ENCODE measurements at places on chromosomes 1 and 21.

DNA sequence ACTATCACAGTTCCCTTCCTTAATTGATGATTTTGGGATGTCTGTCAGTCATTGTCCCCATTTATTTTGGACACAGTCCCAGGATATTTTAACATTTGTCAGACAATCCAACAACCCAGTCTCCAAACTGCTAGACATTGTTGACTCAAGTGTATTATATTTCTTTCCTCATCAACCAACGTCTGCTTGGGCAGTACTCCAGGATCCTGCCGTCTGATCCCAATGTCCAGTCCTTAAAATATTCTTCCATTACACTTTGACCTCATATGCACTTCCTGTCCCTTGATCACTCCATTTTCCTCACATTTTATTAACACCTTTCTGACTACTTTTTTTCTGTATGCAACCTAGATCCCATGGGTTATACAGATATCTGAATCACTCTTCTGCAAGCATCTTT is 39.8 kb upstream of the KIAA0040 start:
- no peak for DNase-seq

GRCh38 chr21:40733024-40733397 is 113.9 kb downstream of the DSCAM start:
- no peak for DNase-seq

DNA sequence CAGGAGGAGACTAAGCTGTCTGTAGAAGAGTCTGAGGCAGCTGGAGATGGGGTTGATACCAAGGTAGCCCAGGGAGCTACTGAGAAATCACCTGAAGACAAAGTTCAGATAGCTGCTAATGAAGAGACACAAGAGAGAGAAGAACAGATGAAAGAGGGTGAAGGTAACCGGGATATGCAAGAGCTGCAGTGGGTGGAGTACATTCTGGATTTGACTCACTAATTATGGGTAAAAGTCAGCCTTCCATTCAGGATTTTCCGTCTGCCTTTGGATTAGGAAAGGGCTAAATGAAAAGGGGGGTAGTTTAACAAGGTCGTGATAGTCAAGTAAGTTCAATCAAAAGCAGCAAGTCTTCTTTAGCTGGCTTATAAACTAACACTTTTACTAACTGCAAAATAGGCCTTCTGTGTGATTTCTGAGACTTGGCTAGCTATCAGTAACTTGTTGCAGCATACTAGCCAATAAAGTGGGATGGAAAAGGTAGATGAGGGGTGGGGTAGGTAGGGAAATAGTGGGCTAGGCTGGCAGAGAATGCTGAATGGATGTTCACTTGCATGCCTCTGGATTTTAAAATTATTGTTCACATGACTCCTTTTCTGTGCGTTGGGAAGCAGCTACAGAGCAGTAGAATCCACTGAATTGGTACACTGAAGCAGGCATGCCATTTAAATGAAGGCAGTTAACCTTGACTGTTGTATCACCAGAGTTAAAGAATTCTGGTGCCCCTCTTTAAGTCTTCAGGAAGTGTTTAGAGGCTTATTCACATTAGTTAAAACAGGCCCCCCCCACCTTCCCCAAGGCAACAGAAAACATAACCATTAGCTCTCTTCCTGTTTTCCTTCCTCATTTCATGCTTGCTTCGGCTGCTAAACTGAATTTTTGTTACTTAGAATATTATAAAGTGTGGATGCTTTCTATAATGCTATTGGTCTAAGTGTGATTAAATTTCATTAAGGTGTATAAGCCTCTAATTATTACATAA is 15.4 kb downstream of the CCDC17 start:
- no peak for DNase-seq

DNA sequence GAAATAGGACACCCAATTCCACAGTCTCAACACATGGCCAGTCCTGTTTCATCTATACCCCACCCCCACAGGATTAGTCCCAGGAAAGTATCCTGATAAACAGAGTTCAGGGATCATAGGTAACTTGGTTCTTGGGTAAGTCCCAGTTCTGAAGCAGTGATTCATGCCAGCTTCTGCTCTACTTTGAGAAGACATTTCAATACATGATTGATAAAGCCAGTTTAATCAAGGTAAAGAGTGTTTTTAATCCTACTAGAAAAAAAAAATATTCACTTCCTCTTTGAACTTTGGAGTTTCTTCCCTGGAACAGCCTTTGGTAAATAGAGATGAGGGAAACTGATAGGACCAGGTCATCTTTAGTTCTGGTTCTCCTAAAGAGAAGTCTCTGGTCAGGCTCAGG is 142.4 kb downstream of the TLR5 start:
- DNase-seq = no peak

- no peak for DNase-seq
Measured at GRCh38 chr1:179167955-179168354, 61.5 kb downstream of the ABL2 start.

GRCh38 chr1:185969524-185969991 is 235.4 kb downstream of the HMCN1 start:
- no peak for DNase-seq

GRCh38 chr1:18681423-18681835 is 50.8 kb downstream of the PAX7 start:
- peak; percentile 79 for DNase-seq

DNA sequence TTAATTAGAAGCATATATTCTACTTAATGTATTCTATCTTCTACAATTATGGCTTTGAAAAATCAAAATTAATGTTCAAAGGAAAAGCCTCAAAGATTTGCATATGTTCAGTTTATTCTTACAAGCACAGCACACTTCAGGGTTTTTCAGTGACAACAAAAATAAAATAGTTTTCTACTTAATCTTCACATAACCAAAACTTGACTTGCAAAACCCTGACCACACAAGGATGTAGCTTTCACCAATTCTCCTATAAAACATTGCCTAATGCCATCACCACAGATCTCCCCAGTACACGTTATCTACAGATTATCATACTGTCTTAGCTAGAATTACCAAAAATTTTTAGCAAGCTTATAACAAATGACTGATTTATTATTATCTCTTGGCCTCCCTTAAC is 23.3 kb downstream of the LPAR3 start:
- no peak for DNase-seq

DNA sequence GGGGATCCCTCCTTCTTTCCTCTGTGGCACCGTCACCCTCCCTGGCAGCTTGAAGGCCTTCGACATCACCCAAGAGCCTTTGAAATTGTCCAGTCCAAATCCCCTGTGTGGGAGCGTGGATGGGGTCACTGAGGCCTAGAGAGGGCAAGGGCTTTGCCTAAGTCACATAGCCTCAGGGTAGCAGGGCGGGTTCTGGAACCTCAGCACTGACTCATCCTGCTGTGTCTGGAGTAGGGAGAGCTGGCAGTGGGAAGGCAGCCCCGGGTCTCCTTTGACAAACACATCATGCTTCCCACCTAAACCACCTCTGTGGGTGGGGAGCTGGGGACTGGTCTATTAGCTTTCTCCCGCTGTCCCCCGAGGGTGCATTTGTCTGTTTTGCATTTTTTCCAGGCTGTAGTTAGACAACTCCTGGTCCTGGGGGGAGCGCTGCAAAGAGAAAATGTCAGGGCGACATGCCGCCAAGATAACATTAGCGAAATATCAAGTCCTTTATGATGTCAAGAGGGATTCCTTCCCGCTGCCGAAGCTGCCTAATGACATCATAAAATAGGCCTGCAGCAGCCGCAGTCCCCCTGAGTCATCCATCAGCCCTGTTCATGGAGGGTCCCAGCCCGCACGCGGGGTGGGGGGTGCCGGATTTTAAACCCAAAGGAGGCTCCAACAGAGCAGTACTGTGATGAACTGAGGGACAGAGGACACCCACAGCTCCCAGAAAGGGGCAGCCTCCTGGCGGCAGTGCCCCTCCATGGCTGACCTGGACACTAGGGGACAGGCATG is 77.0 kb upstream of the POU3F1 start:
- peak; percentile 59 for DNase-seq

DNA sequence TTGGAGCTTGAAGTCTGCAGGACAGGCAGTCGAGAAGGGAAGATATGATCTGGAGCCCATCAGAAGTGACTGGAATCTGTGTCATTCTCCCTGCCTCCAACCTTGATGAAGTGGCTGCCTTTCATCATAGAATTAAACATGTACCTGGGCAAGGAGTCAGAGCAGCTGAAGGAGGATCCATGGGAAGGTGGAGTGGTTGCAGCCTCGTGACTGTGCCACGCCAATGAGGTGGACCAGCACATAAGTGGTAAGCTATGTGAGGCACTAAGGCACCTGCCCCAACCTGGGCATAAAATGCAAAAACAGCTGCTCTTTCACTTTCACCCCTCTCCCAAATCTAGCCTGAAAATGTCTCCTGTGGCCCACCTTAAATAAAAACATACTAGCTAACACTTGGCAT is 7.3 kb downstream of the SLC22A15 start:
- no peak for DNase-seq

GRCh38 chr1:115922801-115923200 is 53.5 kb upstream of the SLC22A15 start:
- DNase-seq = no peak

- DNase-seq = no peak
Measured at GRCh38 chr21:46150073-46150472, 5.3 kb downstream of the FTCD start.
